NCI-H1694 (cell line): ENCODE measurements at places on chromosomes 12 and 14.
A peak's percentile ranks its signal among the peaks of the same experiment; 100 is the strongest.

DNA sequence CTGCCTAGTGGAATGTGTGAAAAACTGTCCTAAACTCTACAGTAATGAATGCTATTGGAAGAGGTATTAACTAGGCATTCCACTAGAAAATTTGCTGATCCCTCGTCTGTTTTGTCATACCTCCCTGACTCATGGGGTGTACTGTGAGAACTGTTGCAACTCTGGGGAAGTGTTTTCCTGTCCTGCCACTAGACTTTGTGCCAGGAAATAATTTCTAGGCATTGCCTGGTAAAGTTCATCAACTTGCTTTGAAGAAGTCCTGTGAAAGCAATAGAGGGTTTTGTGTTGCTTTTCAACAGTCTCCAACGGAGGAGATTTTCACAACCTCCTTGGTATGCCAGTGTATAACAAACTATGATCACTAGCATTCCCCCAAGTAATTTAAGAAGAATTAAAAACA, 139.9 kb downstream of the AKAP6 start:
- no peak for DNase-seq

DNA sequence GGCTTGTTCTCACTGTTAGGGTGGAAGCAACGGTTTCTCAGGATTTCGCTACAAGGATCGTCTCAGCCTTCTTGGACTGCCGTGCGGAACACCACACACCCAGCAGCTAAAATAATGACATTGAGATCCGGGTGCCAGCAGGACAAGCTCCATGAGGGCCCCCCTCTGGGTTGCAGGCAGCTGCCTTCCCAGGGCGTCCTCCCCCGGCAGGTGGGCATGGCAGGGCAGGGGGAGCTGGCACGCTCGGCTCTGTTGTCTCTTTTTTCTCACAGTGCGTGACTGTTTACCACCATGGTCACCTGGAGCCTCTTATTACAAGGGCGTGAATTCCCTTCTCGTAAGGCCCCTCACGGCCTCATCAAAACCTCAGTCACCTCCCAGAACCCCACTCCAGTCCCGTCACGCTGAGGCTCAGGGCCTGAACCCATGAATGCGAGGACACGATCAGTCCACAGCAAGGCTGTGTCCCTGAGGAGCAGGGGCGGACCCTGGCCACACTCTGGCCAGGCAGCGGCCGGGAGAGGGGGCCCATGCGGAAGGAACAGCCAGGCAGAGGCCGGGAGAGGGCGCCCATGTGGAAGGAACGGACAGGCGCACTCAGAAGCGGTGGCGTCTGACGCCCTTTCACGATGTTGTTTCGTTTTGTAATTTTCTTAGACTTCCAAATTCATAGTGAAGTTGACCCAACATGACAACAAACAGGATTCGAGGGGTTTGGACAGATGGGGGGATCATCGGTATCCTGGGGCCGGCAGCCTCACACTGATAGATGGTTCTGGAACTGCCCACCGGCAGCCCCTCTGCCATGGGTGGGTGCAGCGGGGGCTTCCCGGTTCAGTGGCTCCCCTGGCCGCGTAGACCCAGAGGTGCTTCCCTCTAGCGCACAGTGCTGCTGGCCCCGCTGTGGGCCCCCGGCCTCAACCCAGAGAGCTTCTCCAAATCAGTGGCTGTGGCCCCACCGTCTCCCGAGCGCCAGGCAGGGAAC, 10.0 kb downstream of the LRCOL1 start:
- no peak for DNase-seq

DNA sequence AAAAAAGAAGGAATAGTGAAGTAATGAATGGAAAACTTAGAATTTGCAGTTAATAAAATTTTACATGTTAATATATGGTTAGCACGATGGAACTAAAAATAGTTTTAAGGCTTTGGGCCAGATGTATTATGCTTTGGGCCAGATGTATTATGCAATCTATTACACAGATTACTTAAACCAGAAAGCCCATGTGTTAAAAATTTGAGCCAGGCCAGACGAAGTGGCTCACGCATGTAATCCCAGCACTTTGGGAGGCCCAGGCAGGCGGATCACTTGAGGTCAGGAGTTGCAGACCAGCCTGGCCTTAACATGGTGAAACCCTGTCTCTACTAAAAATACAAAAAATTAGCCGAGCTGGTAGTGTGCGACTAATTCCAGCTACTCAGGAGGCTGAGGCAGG, 17.2 kb downstream of the IFT81 start:
- DNase-seq: no peak

DNA sequence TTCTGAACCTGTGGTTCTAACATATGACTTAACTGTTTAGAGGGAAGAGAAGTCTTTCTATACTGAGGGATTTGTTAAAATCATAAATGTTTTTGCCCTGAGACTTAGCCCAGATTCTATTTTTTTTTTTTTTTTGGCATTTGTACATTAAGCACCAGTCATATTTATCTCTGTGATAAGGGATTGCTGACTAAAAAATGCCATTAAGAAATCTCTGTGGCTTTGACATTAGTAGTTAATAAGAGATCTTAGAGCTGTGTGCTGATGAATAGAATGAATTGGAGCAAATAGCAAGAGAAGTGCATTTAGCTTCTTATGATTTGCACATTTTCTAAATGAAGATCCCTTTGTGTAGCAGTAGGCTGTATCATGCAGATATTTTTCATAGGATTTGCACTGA, 32.5 kb downstream of the NFYB start:
- DNase-seq: no peak

DNA sequence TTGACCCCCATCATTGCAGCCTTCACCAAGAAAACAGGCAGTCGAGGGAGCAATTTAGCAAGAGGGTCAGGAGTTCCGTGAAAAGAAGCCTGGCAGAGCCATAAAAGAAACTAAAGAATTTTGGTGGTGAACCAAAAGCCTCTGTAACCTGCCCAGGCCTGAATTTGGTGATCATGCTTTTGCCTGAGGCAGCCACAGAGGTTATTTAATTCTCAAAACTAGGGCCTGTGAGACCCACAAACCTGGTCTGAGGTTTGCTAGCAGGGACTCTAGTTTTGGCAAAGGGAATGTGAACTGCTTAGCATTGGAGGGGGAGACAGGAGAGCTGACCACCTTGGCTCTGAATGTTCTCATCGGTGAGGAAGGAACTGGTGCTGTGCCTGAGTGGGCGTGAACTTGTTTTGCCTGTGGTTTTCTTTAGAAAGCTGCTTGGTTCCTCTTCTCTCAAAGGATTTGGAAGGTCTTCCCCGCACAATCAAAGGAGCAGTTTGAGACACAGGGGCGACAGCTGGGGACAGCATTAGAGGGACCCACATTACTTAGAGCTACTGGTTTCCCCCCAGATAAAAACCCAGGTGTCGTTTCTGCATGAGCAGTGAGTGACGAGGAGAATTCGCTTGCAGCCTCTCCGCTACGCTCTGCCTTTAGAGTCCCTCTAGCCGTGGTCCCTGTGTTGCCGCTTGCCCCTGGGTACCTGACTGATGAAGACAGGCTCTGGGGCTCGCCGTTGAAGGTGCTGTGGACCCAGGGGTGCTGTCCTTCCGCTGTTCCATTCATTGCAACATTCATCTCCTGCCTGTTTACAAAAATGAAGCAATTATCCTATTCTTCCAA, 12.6 kb upstream of the WNT5B start:
- no peak for DNase-seq

DNA sequence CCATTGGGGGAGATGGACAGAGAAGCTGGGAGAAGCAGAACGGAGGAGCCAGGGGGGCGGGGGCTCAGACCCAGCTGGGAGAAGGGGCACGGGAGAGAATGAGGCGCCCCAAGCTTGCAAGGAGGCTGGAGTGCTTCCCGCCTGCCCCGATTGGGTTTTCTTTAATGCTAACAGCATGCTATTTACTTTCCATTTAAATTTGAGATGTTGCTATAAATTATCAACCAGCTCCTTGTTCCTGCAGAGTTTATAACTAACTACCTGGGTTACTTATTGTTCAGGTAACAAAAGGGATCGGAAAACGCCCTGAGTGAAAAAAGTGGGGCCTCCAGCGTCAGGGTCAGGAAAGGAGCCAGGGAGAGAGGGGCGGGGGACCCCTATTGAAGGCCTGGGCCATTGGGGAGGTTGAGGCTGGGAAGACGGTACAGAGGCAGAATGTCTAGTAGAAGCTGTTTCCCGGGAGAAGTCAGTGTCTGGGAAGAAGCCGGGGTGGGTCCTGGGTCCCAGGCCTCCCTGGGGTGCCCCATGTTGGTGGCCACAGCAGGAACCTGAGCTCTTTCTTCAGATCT, 2.5 kb downstream of the HNF1A start:
- DNase-seq: no peak

GRCh38 chr14:66939409-66939808, 249.8 kb upstream of the GARIN2 start:
- DNase-seq: no peak

DNA sequence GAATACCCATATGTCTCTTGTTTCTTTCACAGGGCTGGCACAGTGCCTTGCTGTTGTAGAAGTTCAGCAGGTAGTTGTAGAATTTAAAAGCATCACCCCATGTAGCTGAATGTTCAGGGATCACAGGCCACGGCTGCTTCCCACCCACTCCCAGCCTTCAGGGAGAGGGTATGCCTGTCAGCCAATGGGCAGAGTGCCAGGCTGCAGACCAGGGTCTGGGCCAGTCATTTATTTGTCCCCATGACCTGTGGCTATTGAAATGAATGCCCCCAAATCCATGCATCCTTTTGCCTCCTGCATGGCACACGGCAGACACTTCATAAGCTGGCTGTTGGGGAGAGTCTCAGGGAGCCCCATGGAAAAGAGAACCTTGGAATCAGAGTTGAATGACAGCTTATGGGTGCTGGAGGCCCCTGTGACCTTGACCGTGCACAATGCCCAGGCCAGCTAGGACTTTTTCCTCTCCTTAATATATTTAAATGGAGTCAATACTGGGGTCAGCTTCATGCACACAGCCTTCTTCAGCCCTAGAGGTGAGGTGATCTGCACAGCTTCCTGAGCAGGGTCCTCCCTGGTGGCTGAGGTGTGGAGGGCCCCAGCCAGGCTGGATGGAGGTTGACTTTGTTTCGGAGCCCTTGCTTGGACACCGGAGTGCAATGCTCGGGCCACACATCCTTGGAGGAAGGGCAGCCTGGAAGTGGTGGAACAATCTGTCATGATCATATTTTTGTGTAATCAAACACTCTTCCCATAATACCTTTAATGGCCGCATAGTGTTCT, 45.3 kb downstream of the PRMT8 start:
- DNase-seq: no peak

DNA sequence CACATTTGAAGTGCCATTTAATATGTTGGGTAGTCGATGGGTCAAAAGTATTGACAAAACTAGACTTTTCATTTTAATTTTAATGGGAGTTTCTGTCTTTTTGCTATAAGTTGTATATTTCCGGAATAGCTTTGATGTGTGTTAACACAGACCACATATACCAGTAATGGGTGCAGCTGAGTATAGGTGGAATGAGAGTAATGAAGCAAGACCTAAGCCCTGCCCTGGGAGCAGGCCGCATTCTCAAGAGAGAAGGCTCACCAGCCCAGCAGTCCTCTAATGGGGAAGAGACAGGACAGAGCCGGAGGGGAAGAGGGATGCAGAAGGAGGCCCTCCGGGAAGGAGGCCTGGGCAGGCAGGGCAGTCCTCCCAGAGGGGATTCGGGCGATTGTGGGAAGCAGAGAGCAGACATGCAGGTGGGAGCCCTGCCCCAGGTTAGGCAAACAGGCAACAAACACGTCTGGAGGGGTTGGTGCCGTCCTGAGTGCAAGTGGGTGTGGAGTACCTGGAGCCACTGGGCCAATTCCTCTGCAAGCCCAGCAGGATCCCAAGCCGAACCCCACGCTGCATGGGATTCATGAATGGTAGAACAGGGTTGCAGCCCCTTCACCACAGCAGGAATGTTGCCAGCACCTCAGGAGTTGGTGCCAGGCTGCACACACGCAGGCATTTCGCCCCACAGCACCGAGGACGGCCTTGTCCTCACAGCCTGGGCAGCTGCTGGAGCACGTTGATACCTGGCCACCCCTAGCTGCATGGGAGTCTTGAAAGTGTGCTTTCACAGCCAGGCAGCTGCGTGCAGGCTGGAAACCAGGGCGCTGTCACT, 7.8 kb downstream of the CKB start:
- DNase-seq: no peak

GRCh38 chr14:49997991-49998390, 105.1 kb downstream of the ARF6 start:
- peak; percentile 11 for DNase-seq
